C1 segment of cervical spinal cord (tissue), 14 donors: ENCODE measurements at places on chromosomes 12 and 14.
A peak's percentile ranks its signal among the peaks of the same experiment; 100 is the strongest.

- no peak for DNase-seq
Observed at GRCh38 chr12:10242539-10242938, 29.9 kb downstream of the GABARAPL1 start.

- peak; percentile 92 for DNase-seq
Observed at GRCh38 chr14:64387782-64388532, at the start of gene MTHFD1. Gene MTHFD1, plus strand, starts transcription at chr14:64388353. Its CDS starts 75 bp downstream, at chr14:64388428.

- no peak for DNase-seq
Observed at GRCh38 chr14:60510951-60511599, 2.1 kb downstream of the SIX6 start.

GRCh38 chr12:2290516-2291065 is 237.8 kb downstream of the CACNA1C start:
- DNase-seq = no peak

DNA sequence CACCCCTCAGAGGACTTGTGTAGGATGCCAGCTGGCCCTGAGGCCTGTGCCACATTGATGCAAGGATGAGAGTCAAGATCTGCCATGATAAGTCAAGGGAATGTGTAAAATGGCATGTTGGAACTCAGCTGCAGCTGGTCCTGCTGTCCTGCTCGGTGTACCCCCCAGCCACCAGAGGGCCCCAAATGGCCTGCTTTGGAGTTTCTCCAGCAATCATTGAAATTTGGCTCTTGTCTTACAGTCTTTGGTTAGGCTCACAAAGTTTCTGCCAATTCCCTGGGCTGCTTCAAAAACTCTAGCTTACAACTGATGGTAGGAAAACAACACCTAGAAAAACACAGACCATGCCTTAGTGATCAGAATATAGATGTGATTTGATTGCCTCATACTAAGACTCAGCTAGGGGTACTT is 76.8 kb downstream of the HSD17B6 start:
- DNase-seq = peak; percentile 2

DNA sequence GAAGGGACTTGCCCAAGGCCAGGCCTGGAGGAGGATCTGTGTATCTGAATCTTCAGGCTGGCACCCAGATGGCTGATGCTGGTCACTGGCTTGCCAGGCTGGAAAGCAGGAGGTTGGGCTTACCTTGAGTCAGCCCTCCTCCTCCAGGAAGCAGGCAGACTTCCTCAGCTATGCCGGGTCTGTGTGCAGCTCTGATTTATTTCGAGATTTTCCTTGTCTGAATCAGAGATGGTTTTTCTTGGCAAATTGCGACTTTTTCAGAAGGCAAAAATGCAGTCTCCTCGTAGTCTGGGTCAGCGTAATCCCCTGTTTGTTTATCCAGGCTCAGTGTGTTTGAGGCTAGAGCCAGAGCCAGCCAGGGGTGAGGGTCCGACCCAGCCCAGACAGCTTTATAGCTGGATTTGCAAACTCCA is 48.9 kb downstream of the SMOC1 start:
- DNase-seq = no peak

DNA sequence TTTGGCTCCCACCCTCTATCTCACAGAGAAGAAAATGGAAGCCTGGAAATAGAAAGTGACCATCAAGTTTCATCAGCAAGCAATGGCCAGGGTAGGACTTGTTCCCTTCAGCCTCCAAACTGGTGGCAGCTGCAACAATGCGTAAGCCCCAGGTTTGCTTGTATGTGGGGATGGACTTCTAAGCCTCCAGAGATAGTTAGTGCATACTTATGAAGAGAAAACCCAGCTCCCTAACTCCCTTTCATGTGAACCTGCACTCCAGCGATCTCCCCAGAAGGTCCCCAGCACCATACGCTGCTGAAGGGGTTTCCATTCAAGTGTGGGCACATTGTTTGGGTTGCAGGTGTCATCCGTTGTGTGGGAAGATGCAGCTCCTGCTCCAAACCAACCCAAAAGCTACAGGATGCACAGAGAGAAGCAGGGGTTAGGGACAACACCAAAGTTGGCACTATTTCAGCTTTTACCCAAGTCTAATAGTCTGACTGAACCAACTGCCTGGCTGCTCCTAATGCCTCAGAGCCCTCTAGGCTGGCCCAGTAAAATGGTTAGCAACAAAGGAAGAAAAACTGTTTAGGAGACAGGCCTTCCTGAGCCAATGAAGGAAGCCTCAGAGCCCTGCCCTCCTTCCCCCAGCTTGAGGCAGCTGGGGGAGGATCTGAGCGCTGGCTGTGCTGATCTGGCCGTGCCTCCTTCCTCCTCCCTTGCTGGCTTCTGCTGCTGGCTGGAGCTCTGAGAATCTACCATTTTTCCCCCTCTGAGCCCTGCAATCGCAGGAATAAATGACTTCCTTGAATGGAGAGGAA is 12.3 kb downstream of the ZFP36L1 start:
- no peak for DNase-seq

- no peak for DNase-seq
Observed at GRCh38 chr12:124082687-124083086, 109.7 kb downstream of the ZNF664 start.

- no peak for DNase-seq
Observed at GRCh38 chr14:80978403-80978802, 23.0 kb downstream of the TSHR start.

DNA sequence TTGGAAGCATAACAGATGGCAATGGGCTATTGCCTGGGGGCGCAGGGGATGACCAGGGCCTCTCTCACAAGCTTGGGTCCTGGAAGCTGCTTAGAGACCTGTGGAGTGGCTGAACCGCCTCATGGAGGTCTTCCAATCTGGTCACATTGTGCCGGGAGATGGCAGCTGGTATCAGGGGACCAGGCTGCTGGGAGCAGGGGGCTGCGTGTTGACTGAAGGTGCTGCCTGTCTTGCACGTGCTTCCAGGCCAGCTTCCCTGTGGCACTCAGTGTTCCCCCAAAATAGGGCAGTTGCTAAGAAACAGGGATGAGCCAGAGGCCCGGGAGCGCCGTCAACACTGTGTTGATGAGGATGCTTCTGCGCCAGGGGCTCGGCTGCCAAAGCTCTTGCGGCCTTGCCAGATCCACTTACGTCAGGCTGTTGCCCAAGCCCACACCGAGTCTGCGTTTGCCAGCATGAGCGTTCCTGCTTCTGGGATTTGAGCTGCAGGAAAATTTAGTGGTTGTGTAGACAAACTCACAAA is 39.8 kb downstream of the ELK3 start:
- peak; percentile 39 for DNase-seq

DNA sequence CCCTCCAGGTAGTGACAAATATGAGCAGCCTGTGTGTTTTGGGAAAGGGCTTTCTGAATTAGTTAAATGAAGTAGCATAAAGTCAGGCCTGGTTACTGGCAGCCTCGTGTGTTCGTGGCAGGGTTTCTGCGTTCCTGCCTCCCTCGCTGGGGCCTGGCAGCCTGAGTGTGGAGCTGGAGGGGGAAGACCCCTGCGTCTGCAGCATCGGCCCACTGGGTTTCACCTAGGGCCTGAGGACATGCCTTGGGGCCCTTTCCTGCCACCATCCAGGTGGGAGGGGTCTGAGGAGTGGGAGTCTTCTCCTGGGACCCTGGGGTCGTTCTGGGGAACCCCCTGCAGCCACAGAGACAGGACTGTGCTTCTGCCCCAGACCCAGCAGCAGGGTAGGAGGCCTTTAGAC is 20.4 kb upstream of the AMN start:
- DNase-seq = no peak

DNA sequence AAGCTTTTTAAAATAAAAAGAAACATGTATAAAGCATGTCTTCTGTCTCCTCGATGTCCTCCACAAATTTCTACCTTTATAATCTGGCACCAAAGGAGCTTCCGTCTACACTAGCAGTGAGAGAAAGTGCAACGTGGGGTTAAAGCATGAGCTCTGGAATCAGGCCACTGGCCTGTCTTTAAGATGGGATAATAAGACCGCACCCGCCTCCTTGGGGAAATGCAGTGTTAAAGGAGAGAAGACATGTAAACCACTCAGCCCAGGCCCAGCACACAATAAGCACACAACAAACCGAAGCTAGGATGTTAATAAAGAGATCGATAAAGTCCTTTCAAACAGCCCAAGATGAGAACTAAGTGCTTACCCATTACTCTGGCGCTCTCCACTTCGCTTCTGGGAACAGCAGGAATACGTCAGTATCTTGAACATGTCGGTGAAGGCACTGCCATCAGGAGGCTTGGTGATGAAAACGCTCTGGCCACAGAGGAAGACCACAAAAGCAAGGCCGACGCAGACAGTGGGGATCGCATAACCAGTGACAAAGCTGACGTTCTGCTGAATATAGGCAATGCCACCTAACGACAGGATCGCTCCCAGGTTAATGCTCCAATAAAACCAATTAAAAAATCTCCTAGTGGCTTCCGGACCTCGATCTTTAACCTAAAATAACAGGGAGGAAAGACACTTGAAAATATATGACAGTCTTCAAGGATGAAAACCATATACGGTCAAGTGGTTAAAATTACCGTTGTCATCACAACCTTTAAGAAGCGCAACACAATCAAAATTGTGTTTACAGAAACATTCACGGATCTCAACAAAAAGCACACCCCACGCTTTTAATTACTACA is 9.1 kb downstream of the SLC15A4 start:
- DNase-seq = no peak

- no peak for DNase-seq
Observed at GRCh38 chr12:129903956-129904829, at the start of gene TMEM132D. Gene TMEM132D, minus strand, starts transcription at chr12:129904025.

DNA sequence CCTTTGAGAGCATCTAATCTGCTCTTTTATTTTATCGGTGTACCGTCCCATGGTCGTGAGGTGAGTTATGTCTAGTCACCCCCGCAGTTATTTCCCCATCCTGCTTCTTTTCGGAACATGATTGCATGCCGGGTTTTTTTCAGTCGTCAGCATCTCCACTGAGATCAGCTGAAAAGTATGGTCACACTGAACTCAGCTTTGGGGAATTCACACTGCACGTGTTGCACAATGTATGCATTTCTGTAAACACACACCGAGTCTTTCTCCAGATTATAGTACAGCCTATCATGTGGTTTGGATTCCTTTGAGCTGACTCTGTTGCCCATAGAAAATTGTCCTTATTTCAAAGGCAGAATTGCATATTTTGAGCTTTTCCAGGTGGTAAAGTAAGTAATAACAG is 24.6 kb downstream of the PLXNC1 start:
- no peak for DNase-seq

- no peak for DNase-seq
Observed at GRCh38 chr14:99261912-99262787, 9.8 kb downstream of the BCL11B start.

DNA sequence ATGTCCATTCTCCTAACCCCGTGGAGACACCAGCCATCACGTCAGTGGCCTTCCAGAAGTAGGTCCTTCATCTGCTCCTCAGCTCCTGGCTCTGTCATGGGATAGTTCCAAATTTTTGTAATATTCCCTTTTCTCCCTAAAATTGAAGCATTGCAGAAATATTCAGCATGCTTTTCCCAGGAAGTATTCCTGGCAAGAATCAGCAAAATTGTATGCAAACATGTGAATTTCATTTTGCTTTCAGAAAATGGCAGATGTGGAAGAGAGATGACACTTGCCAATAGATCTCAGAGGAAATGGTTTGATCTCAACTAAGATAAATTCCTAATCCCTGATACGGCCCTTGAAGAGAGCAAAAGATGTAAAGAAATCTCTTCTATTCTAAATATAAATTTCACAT is 298.9 kb downstream of the ITPR2 start:
- DNase-seq = no peak

DNA sequence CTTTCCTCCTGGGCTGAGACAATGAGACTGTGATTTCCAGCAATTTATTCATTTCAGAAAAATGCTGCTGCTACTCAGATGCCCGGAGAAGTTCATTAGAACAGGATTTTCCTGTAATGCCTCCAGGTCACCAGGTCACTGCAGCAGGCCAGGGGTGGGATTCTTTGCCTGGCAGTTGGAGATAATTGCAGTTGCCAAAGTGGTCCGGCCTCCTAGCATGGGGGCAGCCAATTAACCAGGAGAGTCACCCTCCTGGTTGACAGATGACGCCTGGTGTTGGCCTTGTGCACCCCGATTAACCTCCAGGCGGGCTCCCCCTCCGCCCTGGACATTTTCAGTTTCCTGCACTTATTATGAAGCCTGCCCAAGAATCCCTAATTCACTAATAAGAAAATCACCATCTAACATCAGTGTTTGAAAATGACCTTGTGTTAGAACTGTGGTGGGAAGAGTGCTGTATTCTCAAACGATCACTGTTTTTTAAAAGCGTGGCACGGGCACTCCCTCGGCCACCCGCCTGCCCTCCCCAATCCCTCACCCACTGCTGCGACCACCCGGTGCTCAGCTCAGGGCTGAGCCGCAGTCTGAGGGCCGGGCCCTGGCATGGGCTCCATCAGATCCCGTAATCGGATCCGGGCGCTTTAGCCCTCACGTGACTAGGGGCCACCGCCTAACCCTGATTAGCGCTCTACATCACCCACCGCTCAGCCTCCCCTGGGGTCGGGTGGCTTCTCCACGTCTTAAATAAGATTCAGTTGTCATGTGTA is 12.9 kb downstream of the RIMBP2 start:
- no peak for DNase-seq

GRCh38 chr14:21263284-21264024 is 5.8 kb downstream of the HNRNPC start:
- no peak for DNase-seq

GRCh38 chr14:34538871-34539406 is 562 bp downstream of the EAPP start:
- DNase-seq = no peak

GRCh38 chr12:52627395-52628110 is 9.2 kb upstream of the KRT73 start:
- no peak for DNase-seq

- no peak for DNase-seq
Observed at GRCh38 chr12:27732281-27732680, 21.6 kb downstream of the MRPS35 start.

GRCh38 chr12:111455448-111456320 is 50.0 kb downstream of the SH2B3 start:
- no peak for DNase-seq

DNA sequence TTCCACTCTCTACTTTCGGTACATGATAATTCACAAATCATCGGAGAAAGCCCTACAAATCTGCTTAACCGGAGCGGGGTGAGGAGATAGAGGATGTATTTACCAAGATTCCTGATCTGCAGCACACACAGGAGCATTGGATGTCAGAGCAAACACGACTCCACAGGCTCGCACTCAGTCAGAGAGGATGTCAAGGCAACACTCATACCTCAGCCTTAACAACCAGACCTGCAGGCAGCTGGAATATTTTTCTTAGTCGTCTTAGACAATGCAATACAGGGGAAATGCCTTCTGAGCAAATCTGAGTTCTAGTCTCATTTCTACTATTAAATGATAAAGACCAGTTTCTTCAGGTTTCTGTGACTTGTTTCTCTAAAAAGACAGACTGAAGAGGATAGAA is 159.3 kb upstream of the CPNE8 start:
- DNase-seq = no peak

GRCh38 chr14:89720076-89720687 is 234.3 kb downstream of the EFCAB11 start:
- no peak for DNase-seq

DNA sequence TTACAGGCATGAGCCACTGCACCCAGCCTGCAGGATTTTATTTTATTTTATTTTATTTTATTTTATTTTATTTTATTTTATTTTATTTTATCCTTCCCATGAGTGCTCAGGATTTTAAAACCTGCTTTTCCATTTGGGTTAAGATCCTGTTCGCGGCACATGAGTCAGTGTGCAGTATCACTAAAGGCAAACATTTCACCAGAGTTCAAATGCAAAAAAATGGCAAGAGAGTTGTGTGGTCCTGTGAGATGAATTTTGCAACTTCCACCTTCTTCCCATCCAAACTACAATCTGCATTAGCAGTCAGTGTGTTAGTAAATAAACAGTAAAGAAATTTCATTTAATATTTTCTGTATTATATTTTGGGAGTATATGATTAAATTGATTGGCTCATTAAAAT is 29.0 kb downstream of the MOAP1 start:
- DNase-seq = no peak
